CD14-positive monocyte (primary cell): ENCODE measurements at places on chromosomes 1 and 21. TPM values are rescaled to one million over a fixed set of nuclear protein-coding genes. Genes with fewer than 3 reads are reported as not detected.

Gene PCP4
- polyA plus RNA-seq = not detected

Gene TGFB2
- polyA plus RNA-seq = not detected

Gene OR2T35
- not detected in 2 replicates for polyA plus RNA-seq

Gene NTMT2
- not detected in 2 replicates for polyA plus RNA-seq

Gene F3
- polyA plus RNA-seq = 0.64 and 3.7 TPM in 2 replicates

Gene RNU1-3
- not detected in 2 replicates for polyA plus RNA-seq

Gene VASH2
- polyA plus RNA-seq = not detected

Gene TNFRSF18
- not detected for polyA plus RNA-seq

Gene PLA2G2D
- polyA plus RNA-seq = 0.08 TPM

Gene NUF2
- polyA plus RNA-seq = not detected

Gene CD1B
- polyA plus RNA-seq = 1.5 and 2.3 TPM in 2 replicates

Gene VWA5B1
- polyA plus RNA-seq = not detected

Gene F13B
- not detected in 2 replicates for polyA plus RNA-seq

Gene CHI3L2
- 1.4 TPM for polyA plus RNA-seq

Gene GNAT2
- polyA plus RNA-seq = 0.05 TPM in 1 of 2 replicates, not detected in the other

Gene NPHP4
- 0.39 TPM for polyA plus RNA-seq

Gene USH2A
- polyA plus RNA-seq = not detected

Gene OR10J1
- not detected in 2 replicates for polyA plus RNA-seq

Gene PROK1
- not detected for polyA plus RNA-seq

Gene MIXL1
- not detected for polyA plus RNA-seq

Gene ITGB2
- polyA plus RNA-seq = 1,628 TPM

Gene MMP23B
- polyA plus RNA-seq = 0.24 TPM

Gene PTPN22
- 43.7 TPM for polyA plus RNA-seq

Gene TBX15
- polyA plus RNA-seq = not detected in 2 replicates

Gene KIAA1614
- polyA plus RNA-seq = not detected

Gene CLCNKB
- polyA plus RNA-seq = not detected

Gene OR6N1
- polyA plus RNA-seq = not detected

Gene ADORA3
- polyA plus RNA-seq = 2.7 TPM

Gene ASCL5
- polyA plus RNA-seq = not detected

Gene RSPO1
- polyA plus RNA-seq = not detected in 2 replicates

Gene RNPC3
- 8.0 TPM for polyA plus RNA-seq

Gene LMX1A
- not detected for polyA plus RNA-seq

Gene OBSCN
- 1.5 TPM in 2 replicates for polyA plus RNA-seq

Gene ANGPTL3
- not detected for polyA plus RNA-seq

Gene IPP
- polyA plus RNA-seq = 1.4 TPM

Gene TTLL7
- polyA plus RNA-seq = 0.69 TPM

Gene CD1E
- 6.3 TPM for polyA plus RNA-seq

Gene SLC1A7
- not detected in 2 replicates for polyA plus RNA-seq

Gene DTL
- polyA plus RNA-seq = not detected

Gene S100A3
- polyA plus RNA-seq = 0.54 TPM
